Activated CD4-positive, alpha-beta T cell treated with anti-CD3 and anti-CD28 coated beads, Interleukin-2, amount 10 ng/mL, durations not matched to agents 24 days and 14 days (primary cell): ENCODE measurements at places on chromosomes 11 and 22.

GRCh38 chr11:31725176-31725575, 85.9 kb downstream of the PAX6 start:
- DNase-seq: no peak

DNA sequence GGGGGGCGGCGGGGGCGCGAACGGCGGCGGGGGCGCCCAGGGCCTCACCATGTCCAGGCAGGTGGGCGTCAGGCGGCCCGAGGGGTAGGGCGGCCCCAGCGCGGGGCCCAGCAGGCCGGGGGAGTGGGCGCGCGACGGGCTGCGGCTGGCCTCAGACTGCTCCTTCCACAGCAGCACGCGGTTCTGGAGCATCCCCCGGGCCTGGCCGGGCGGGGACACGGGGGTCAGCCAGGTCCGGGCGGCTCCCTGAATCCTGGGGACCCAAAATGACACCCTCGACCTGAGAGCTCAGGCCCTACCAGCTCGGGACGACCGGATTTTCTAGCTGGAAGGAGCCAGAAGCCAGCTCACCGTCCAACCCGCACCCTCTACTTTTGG, 5.5 kb upstream of the SLC16A8 start:
- no peak for DNase-seq

- no peak for DNase-seq
Observed at GRCh38 chr11:67303835-67304411, 593 bp downstream of the SSH3 start.

- no peak for DNase-seq
Observed at GRCh38 chr11:66856496-66857233, at the start of gene LRFN4. LRFN4 (plus strand) TSS chr11:66857064; CDS start chr11:66857745, 681 bp downstream.

DNA sequence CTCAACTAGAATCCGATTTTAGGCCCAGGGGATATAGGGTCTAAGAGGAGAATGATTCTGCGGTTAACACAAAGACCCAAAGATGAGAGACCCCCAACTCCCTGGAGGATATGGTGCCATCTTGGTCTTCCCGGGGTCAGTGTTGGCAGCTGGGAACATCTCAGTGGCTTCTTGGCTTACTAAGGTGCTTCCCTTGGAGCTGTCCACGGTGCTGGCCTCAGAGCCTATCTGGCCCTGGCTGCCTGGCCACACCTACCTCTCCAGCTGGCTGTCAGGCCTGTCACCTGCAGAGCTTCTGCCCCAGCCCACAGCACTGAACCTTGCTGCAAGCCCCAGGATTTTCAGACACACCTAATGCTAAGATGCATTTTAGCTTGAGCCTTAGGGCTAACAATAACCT, 70.7 kb upstream of the THY1 start:
- DNase-seq: no peak

- DNase-seq: no peak
Observed at GRCh38 chr11:315516-315994, 1.7 kb downstream of the IFITM1 start.

GRCh38 chr11:91805293-91805692, 419.3 kb upstream of the FAT3 start:
- no peak for DNase-seq

DNA sequence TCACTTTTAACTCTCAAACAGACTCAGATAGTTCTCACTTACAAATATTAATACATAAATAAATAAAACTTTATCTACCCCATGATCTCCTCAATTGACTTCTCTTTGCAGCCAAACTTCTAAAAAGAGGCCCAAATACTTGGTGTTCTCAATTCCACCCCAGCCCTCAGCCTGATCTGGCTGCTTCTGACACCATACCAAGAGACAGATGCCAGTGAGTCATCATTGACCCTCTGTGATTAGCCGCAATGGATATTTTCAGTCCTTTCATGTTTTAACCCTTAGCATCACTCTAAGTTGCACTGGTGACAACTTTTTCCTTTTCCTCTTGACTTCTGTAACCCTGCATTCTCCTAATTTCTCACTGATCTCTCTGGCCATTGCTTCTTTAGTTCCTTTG, 184.1 kb upstream of the ARHGAP20 start:
- DNase-seq: no peak

DNA sequence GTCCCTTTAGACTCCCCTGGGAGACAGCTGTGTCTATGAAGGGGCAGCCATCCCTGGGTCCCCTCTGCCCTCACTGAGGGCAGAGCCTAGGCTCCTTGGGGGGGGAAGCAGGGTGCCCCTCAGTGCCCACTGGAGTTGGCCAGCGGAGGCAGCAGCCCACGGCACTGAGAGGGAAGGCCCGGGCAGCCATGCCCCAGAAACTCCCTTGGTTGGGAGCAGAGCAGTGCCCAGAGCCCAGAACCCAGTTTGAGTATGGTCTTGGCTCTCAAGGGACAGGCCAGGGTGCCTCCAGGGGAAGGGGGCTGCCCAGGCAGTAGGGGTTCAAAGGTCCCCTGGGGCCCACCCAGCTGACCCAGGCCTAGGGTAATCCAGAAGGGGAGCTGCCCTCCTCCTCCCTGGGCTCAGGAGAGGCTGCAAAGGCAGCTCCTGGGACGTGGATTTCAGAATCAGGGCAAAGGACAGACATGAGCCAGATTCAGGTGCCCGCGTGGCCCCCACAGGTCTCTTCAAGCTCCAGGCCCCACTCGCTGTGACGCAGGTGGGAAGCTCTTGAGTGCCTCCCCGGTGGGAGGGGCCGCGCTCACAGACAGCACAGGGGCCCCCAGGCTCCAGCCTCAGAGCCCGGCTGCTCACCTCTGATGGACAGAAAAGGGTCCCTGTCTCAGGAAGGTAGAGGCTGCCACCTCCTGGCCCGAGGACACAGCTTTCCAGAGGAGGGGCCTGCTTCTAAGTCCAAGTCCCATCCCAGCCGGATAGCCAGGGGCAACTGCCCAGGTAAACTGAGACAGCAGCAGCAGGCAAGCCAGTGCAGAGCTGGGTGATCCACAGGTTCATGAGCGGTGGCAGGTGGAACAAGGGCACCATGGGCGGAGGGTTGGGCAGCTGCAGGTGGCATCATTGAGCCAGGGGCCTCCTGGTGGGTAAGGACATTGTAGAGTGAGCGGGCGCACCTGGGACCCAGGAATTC, 2.6 kb downstream of the C11orf21 start:
- no peak for DNase-seq

- no peak for DNase-seq
Observed at GRCh38 chr11:24155792-24156191, 341.1 kb upstream of the LUZP2 start.

GRCh38 chr11:117980280-117980679, 5.9 kb upstream of the IL10RA start:
- DNase-seq: no peak

GRCh38 chr11:2708757-2709281, 9.0 kb upstream of the KCNQ1OT1 start:
- no peak for DNase-seq

GRCh38 chr11:40186437-40187263, 1272.8 kb downstream of the LRRC4C start:
- DNase-seq: no peak

- DNase-seq: no peak
Observed at GRCh38 chr22:18906896-18907295, 776 bp downstream of the DGCR6 start.

DNA sequence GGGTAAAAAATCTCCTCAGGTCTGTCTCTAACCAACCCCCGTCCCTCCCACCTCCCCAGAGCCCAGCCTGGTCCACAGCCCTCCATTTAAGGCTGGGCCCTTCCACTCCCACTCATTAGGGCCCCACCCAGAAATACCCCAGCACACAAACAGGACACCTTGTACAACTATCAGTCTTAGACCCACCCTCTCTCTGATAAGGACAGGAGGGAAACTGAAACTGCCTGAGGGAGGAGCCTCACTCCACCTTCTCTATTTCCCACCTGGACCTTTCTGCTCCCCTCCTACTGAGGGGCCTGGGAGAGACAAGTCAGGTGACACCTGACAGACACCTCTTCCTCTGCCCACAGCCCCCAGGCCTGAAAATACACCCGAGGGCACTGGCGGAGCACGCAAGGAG, 90.2 kb downstream of the PLEKHA7 start:
- DNase-seq: no peak

- DNase-seq: no peak
Observed at GRCh38 chr11:116202922-116203321, 569.9 kb downstream of the BUD13 start.

DNA sequence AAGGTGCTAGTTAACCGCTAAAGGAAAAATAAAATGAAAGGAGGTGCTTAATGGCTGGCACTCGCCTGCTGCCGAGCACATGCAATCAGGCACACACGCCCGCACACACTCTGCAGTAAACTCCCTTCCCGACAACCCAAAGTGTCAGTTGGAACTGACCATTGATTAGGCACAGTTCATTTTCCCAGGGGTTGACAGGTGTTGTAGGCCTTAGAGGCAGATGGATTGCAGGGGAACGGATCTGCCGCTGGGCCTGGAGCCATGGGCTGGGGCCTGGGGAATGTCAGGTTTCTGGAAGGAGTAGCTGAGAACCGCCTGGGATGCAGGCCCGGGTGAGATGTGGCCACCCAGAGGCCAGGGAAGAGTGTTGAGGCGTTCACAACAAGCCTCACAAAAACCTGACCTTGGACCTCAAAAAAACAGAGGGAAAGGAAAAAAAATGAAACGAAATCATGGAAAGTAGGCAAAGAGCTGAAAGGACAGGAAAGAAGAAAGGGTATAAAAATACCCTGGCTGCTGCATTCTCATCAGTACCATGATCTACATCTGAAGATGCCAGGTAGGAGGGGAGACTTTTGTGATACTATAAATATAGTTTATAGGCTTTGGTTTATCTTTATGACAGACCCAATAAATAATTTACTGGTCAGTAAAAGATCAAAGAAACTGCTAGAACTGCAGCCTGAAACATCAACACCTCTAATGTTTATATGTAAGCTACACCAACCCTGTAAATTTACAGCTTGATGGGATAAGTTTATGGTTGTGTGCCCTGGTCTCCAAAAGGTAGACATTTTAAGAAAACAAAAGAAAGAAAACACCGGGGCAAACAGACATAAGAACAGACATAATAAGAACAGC, 313.4 kb downstream of the BUD13 start:
- DNase-seq: no peak

DNA sequence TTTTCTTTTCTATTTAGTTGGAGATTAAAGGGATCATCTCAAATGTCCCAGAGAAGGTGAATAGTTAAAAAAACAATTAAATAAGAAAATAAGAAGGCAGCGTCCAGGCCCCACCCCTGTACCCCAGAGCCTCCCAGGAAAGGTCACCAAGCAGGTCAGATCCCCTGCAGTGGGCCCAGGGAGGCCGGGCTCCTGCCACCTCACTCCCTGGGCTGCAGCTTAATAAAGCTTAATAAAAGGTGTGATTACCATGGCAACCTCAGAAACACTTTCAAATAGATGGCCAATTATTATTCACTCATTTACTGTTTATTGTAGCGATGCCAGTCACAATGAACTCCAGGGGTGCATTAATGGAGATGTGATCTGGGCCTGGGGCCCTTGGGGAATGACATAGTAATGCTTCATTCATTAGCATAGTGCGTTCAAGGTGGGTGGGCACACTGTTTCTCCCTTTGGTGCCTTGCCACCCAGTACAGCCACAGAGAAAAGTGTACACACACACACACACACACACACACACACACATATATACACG, 386.2 kb downstream of the CADM1 start:
- DNase-seq: no peak

- DNase-seq: no peak
Observed at GRCh38 chr11:107203656-107204055, 185.4 kb upstream of the GUCY1A2 start.

GRCh38 chr11:10930224-10930971, 72.5 kb upstream of the ZBED5 start:
- peak; percentile 70 for DNase-seq

DNA sequence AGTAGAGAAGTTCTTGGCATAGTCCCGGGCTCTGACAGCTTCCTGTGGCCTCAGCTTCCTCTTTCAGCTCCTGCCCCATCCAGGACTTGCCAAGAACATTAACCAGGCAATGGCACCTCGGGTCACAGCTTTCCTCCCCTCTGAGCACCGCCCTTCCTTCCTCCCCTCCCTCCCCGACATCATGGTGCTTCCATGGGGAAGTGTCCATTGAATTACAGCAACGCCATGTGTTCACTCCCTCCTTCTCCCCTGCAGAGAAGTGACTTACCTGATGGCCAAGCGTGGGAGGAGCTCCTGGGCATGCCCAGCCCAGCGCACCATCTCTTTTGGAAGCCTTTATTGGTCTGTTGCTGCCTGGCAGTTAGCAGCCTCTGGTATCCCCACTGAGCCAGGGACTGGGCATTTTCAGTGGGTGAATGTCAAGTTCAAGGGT, 25.8 kb upstream of the DAGLA start:
- no peak for DNase-seq

DNA sequence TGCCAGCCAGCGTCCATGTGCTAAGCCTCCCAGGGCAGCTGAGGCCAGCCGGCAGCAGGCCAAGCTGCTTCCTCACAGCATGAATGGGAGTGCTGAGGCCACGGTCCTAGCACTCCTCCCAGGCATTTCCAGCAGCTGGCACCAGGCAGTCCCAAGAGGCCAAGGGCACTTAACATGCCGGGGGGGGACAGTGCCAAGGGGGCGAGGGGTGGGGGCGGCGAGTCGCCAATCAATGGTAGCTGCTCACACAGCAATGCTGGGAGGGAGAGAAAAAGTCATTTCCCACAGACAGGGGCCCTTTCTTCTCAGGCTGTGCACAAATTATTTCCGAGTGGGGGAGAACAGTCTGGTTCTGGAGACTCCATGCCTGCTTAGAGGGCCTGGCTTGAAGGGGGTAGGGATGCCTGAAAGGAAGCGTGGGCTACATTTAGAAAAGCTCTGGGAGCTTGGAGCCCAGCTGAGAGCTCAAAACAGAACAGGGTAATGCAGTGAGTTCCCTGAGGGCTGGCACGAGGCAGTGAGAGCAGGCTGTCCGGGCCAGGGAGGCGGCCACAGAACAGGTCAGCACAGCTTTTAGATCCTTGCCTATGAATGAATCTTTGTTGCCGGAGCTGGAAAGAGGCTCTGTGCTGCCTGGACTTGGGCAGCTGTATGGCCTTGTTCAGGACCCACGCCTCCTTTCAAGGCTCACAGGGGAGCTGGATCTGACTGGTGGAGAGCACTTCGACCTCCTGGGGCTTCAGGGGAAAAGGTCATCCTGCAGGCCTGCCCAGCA, 14.4 kb upstream of the TBC1D10A start:
- no peak for DNase-seq

DNA sequence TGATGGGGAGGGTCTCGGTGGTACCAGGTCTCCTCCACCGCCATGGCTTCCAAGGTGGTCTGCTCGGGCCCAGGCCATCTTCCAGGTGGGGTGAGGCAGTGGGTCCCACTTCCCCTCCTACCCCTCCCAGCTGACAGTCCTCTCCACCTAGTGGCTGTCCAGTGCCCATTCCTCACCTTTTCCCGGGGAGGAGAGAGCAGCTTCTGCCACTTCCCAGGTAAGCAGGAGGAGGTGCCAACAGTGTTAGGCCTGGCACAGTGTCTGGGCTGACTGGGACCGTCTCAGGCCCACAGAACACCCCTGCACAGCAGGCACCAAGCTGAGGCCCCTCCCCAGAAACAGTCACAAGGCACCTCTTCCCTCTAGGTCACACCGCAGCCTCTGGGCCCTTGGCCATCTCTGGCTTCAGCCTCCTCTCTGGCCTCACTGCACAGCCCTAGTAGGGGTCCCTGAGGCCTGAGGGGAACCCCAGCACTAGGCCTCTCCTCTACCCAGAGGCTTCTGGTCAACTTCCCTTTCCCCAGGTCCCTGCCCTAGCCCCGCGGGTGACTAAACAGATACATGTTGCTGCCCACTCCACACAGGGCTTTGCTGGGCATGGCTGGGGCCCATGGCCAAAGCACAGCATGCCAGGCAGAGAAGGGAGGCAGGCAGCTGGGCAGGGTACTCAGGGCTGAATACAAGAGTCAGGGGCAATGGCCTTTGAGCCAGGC, 2.3 kb upstream of the ANKRD13D start:
- DNase-seq: peak; percentile 77
